Dermis blood vessel endothelial cell (primary cell): ENCODE measurements at places on chromosomes 1 and 21.
A peak's percentile ranks its signal among the peaks of the same experiment; 100 is the strongest.

- peak; percentile 26 for DNase-seq
Measured at GRCh38 chr1:99004861-99005442, at the start of gene PLPPR5. TSS of gene PLPPR5 (minus strand) at chr1:99004861. CDS start at chr1:99004671, 190 bp downstream.

DNA sequence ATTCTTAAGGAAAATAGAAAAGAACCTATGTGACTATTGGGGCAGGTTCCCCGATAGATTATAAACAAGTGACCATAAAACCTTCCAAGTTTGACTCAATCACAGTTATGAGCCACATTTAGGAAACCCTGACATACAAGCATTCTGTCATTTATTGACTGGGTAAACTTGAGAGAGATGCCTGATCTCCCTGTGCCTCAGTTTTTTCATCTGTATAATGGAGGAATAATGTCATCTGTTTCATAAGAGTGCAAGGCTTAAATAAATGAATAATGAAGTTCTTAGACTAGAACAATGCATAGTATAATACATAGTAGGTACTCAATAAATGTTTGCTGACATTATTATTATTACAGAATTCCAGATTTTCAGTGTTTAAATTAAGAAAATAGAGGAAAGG is 18.9 kb upstream of the EEIG2 start:
- no peak for DNase-seq

GRCh38 chr1:221979444-221980032 is 237.6 kb upstream of the DUSP10 start:
- no peak for DNase-seq

DNA sequence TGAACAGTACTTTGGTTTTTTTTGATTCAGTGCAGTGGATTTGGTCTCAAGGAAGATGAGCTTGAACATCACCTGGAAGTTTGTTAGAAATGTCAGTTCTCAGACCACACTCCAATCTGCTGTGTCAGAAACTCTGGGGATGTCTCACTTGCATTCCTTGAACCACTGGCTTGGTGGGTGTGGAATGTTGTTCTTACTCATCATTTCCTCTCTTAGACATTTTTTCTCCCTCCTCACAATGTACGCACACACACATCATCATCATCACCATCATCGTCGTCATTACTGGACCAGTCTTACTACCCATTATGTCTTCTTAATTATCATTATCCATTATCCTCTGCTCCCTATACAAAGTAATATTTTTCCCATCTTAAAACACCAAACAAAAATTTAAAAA is 91.9 kb upstream of the KCNK2 start:
- peak; percentile 2 for DNase-seq

- DNase-seq = no peak
Measured at GRCh38 chr1:53163291-53163768, 20.9 kb upstream of the SLC1A7 start.

- DNase-seq = no peak
Measured at GRCh38 chr1:34918977-34919561, 10.4 kb downstream of the DLGAP3 start.

DNA sequence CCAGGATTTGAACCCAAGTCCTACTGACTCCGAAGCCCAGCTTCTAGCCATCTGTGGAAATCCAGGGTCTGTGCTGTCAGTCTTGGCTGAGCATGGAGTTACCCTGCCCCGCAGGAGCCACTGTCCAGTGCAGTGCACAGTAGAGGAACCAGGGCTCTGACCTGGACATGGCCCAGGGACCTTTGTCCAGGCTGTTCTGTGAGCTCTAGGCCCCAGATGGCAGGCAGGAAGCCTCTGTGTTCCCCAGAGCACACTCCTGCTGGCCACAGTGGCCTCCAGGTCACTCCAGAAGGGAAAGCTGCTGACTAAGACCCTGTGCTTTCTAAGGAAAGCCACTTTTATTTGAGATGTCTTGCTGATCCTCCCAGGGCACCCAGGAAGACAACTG is 13.8 kb downstream of the S100A7A start:
- DNase-seq = no peak
